ENCODE measurements at places on chromosomes 5 and 9.

DNA sequence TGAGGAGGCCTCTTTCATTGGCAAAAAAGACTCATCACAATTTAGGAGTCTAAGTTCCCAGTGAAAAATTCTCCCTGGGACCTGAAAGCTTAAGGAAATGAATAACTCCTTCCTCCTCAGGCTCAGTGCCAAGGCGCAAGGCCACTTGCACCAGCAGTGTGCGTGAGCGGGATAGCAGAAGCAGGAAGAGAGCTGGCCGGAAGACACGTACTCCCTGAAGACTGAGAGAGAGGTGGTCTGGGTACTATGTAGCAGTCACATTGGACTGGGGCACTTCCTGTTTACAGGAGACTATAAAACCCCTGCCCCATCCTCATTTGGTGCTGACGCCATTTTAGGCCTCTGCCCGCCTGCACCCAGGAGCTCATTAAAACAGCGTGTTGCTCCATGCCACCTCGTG, 66.3 kb upstream of the IL33 start:
- DNase-seq = no peak

DNA sequence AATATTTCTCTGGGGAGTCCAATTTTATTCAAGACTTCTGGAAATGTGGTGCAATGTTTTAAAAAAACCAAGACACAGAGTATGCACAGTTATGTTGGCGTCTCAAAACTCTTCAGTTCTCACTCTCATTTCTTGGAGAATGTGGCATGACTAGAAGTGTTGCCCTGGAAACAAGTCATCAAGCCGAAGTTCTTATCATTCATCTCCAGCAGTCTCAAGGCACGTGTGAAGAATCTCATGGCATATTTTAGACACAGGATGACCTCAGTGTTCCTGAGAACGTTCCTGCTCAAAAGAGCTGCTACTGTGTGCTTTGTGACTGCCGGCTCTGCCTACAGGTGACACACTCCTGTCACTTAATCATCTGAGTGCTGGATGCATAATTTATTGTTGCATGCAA, 147.4 kb upstream of the IRX4 start:
- DNase-seq = no peak

DNA sequence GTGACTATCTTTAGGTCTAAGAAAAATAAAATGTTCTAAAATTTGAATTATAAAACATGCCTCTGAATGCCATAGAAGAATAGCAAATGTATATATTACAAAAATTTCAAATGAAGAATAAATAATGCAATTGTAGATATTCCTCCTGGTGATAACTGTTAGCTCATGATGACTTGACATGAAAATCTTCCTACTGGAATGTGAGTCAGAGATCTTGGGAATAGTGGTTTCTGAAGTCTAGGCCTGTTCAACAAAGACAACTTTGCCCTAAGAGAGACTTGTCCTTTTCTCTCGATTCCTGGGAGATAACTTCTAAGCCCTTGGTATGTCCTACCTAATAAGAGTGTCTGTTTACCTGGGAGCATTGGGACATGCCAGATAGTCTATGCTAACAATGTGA, 746.3 kb upstream of the RIOK2 start:
- DNase-seq = no peak

GRCh38 chr5:140042393-140042642, 781 bp downstream of the NRG2 start:
- DNase-seq = no peak

DNA sequence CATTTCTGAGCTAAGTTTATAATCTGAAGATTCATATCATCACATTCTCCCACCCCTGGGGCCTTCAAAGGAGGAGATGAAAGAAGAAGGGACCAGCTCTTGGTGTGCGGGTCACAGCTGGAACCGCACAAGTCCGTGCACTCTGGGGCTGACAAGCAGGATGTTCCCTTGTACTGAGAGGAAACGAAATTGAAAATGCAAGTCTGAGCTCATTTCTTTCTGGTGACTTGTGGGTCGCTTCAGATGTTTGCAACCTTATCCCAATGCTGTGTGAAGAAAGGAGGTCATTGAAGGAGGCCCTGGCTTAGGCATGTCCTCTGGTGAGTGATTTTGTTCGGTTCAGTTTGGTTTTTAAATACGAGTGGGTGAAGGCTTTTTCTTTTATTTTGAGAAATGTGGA, 59.6 kb downstream of the C9orf152 start:
- peak; percentile 66 for DNase-seq

DNA sequence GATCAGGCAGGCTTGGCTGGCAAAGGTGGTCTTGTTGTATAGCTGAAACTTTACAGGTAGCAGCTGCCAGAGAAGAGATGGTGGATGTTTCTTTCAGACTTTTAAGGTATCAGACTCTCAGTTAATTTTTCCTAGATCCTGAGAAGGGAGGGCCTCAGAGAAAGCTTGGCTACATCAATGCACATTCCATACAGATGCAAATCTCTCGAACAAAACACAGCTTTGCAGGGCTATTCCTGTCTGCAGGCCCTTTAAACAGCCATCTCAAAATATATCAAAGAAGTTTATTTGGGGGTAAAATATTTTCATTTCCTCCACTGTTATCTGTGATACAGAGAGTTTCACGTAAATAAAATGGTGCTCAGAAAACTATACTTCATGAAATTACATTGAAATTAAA, 1584.4 kb downstream of the EFNA5 start:
- no peak for DNase-seq

DNA sequence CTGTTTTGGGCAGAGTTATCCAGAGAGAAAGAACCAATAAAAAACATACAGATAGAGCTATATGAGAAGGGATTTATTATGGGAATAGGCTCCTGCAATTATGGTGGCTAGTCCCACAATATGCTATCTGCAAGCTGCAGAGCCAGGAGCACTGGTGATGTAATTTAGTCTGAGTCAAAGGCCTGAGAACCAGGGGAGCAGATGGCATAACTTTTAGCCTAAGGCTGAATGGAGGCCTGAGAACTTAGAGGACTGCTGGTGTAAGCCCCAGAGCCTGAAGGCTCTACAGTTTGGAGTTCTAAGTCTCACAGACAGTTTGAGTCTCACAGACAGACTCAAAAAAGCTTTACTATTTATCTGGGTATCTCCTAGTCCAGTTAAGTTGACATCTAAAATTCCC, 263.8 kb downstream of the FBXL7 start:
- DNase-seq = no peak

GRCh38 chr5:1519631-1520210, 4.0 kb downstream of the LPCAT1 start:
- no peak for DNase-seq

- DNase-seq = no peak
These were observed 49.3 kb downstream of the GRAMD2B start for GRCh38 chr5:126472538-126472889.

DNA sequence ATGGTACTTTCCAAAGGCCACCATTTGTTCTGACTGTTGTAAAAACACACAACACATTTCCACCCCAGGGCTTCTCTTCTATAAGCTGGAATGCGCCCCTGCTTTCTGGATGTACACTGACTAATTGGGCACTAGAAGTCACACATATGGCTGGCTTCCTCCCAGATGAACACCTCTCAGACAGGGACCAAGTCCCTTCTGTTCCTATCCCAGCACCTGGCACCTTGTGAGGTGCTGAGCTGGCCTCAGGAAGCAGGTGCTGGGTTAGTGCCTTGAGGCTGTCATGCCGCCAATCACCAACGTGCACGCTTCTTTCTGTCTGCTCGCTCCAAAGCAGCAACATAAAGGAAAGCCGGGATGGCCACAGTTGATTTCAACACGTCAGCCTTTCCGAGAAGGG, 93.2 kb downstream of the FSTL4 start:
- DNase-seq = no peak

- no peak for DNase-seq
These were observed 163.8 kb downstream of the SYK start for GRCh38 chr9:90965226-90966030.

DNA sequence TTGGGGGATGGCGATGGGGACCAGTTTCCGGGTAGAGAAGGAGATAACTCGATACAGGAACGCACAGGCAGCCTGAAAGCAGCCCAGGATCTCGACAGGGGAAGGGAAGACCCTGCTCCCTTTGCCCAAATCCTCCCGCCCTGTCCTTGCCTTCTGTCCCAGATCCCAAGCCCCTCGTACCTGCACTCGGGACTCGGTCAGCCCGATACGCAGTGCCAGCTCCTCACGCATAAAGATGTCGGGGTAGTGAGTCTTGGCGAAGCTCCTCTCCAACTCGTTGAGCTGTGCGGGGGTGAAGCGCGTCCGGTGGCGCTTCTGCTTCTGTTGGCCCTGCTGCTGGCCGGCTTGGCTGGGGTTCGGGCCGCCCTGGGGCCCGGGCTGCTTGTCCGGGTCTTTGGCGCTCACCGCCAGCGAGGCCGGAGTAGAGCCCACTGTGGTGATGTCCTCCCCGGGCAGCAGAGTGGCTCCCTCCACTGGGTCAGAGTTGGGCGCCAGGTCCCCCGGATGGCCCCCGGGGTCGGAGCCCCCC, 1.8 kb downstream of the OTP start:
- no peak for DNase-seq

DNA sequence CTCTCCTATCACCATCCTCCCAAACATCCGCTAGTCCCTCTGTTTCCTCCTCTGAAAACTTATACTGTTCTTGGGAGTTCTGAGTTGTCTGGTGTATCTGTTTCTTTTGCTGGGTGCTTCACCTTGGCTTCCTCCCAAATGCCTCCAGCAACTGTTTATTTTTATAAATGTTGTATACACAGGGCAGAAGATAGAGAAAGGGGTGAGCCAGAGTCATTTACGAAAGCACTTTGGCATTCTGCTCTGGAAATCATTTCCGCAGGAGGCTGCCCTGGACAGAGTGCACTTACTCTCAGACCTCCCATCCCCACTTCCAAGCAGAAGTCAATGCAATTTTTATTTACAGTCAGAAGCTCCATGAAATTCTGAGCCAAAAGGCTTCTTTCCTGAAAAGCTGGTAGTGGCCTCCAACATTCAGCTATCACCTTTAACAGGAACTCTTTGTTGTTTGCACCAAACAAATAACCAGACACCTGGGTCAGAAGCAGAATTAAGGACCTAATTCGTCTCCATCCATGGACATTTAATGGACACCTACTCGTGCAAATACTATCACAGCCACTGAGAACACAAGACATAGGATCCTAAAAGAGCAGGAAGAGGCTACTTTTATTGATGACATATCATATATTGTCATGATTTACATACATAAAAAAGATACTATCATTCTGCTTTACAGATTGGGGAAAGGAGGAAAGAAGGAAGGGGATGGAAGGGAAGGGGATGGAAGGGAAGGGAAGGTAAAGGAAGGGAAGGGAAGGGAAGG, 229.5 kb upstream of the PAPPA start:
- DNase-seq = no peak

DNA sequence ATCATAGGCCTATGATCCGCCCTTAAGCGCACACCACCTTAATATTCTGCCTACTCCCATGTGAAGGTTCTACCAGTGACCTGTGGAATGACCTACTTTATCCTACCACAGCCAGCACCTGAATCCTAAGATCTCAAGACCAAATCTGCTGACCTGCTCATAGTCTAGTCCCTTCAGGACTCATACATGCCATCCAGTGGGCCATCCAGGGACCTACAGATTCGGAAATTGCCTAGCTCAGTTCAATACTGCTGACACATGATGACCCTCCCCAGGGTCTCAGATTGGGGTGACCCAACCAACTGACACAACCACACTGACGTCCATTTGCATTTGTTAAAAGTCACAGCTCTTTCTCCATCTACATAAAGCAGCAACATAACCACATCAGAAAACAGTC, 443.8 kb upstream of the ST8SIA4 start:
- DNase-seq = no peak

DNA sequence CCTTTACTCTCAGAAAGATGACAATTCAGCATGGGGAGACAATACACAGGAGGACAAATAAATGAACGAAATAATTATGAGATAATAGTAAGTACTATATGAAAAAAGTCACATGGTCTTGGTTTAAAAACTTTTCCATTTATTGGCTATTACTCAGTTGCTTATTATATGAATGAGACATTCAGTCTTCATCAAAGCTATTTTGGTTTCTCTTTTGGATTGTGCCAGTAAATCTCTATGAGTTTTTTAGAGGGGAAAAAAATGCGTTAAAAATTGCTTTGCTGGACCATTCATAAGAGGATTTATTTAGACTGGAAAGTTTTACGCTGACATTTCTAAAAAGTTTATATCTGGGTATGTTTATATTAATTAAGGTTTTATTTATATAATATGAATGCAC, 137.7 kb downstream of the AOPEP start:
- no peak for DNase-seq

DNA sequence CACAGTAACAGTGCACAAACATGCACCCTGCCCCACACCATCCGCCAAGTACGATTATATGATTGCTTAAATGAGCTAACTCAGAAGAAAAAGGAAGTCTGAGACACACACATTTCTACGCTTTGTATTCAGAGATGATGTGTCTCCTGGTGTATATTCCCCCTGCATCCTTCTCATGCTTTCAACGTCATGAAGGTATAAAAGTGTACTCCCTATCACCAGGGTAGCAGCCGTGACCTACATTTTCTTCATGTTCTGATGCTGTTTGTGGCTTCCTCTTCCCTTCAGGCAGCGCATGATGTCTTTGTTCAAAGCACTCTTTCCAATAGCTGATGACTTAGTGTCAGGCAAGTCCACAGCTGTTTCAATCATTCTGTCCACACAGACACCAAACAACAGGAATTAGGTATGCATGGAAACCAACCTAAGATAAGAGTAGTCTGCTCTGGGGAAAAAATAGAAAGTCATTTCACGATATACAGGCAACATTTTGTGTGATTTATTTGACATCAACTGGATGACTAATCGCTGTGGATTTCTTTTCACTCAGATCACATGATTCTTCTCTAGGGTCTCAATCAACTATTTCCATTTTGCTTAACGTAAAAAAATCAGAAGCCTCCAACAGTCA, 269.4 kb upstream of the PTGER4 start:
- peak; percentile 65 for DNase-seq

DNA sequence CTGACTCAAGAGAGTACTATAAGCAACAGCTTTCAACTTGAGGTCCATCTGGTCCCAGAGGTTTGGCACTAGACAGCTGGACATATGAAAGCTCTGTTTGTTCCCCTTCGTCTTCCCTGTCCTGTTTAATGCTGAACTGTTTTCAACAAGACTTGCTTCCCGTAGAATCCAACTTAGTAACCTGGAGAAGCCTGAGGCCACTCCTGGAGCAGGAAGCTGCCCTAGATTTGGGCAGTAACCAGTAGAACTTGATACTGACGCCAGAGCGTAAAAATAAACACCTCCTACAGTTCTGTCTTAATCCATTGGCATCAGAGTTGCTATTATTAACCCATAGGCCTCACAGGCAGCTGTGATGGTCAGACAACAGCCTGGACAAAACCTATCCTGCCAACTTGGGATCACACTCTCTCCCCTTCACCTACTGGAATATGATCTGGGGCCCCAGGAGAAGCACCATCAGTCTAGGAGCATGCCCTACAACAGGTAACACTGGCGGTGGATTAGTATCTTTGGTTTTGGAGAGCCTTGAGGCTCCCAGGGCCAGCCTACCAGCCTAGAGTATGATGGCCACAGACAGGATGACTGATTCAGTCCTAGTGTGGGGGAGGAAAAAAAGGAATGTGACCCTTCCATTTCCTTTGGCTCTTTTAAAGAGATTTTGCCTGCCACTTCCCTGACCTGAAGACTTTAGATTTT, 29.2 kb downstream of the RUSC2 start:
- peak; percentile 44 for DNase-seq

DNA sequence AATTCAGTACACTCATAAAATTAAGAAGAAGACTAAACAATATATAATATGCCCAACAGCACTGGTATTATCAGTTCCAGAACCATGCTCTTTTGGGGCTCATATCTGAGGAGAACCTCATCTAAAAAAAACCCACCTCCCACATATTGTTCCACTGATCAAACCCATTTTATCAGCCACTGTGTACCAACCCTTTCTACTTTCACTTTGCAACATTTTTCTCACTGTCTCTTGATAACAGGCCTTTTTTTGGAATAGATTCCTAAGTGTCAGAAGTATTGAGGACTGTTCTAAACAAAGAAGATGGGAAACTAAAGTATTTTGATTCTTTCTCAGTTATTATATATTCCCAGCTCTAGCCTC, 173.2 kb downstream of the GABRB2 start:
- no peak for DNase-seq

Data from suppressor macrophage (primary cell).